ENCODE measurements at places on chromosomes 5 and 9. TPM values are rescaled to one million over a fixed set of nuclear protein-coding genes. Genes with fewer than 3 reads are reported as not detected.

GRCh38 chr5:112546946-112547592, 128.0 kb upstream of the EPB41L4A start:
- no peak for DNase-seq

The PCDHB15 gene
- total RNA-seq: 8.7 TPM

DNA sequence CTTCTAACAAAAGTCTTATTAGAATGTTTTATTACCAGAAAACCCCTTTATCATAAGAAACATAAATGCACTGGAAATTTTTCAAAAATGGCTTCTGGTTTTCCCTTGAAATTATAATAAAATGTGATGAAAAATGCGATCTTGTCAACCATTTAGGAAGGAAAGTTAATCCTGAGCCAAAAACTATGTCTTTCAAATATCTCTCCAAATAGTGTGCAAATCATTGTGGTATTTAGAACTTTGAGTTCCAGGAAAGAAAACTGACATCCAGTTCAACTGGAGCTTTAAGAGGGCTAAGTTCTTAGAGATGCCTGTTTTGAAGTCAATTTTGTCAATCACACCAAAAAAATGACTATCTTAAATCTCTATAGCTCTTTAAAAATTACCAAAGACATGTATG, 425.4 kb downstream of the DNAH5 start:
- no peak for DNase-seq

DNA sequence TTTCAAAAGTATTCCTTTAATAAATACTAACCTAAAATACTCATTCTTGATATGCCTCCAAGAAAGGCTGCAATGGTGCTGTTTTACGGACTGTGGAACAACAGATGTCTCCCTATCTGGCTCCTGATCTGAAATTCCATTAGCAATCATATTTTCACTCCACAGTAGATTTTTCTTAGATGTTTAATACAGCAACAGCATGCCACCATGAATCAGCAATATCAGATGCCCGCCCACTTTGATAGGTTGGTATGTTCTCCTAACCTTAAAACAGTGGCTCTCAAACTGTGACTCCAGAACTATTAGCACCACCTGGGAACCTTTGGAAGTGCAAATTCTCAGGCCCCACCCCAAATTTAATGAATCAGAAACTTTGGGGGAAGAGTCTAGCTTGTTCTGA, 110.2 kb downstream of the MLLT3 start:
- no peak for DNase-seq

- no peak for DNase-seq
Measured at GRCh38 chr5:3827624-3828023, 232.0 kb downstream of the IRX1 start.

DNA sequence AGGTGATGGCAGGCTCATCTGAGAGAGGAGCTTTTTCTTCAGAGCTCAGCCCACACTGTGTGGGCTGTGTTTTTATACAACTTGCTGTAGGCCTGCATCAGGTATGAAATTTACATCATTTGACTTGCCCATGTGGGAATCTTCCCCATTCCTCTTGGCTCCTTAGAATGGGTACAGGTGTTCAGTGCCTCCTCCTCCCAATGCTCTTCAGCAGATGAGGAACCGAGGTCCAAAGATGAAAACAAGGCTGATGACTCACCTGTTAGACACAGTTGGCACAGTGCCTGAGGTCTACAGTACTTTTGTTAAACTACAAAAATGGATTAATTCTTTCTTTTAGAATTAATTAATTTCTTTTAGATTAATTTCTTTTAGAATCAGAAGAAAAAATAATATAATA, 20.8 kb downstream of the PAPPA start:
- DNase-seq: no peak

- no peak for DNase-seq
Measured at GRCh38 chr5:19886123-19886917, 101.7 kb downstream of the CDH18 start.

GRCh38 chr5:66658516-66658915, 62.3 kb downstream of the MAST4 start:
- DNase-seq: no peak

GRCh38 chr9:13719446-13719845, 440.0 kb upstream of the MPDZ start:
- no peak for DNase-seq

The CDX1 gene
- 0.09 TPM for total RNA-seq

GRCh38 chr5:149940941-149941644, 3.5 kb downstream of the PDE6A start:
- DNase-seq: no peak

The MFAP3 gene
- total RNA-seq: 21.2 TPM

DNA sequence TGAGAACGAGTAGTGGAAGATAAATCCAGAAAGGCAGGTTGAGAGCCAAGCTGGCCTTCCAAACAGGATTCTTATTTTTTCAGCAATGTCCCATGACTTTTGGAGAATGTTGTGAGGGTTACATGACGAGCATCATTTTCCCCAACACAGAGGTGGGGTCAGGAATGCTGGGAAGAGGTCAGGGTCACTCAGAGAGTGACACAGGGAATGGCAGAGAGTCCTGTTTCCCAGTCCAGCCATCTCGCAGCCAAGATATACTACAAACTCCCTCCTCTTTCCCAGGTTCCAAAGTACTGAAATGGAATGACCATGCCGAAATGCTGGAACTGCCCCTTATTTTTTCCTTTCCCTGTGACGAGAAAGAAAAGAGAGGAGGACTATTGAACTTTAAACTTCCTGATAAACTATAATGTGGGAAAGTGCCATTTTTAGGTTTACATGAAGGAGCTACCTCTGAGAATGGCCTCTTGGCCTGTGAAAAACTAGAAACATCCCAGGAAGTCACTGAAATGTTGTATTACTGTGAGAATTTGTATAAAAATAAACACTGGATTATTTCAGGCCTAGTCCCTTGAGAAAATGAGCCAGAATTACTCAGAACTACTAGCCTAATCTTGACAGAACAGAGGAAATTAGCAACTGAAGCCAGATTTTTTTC, 420.4 kb downstream of the CETN3 start:
- no peak for DNase-seq

- DNase-seq: no peak
Measured at GRCh38 chr5:134552301-134552700, 26.8 kb downstream of the JADE2 start.

GRCh38 chr5:97067296-97067850, 75.0 kb downstream of the LIX1 start:
- DNase-seq: no peak

- DNase-seq: no peak
Measured at GRCh38 chr9:35755071-35755470, 995 bp upstream of the MSMP start.

- no peak for DNase-seq
Measured at GRCh38 chr5:109812698-109813097, 123.0 kb downstream of the MAN2A1 start.
